ENCODE measurements at places on chromosomes 7 and 10. TPM values are rescaled to one million over a fixed set of nuclear protein-coding genes. Genes with fewer than 3 reads are reported as not detected.
A peak's percentile ranks its signal among the peaks of the same experiment; 100 is the strongest.

Gene FGFR2
- 36.2 TPM for total RNA-seq

GRCh38 chr7:7475601-7476000 is 60.1 kb downstream of the COL28A1 start:
- no peak for DNase-seq

Gene LRRC4
- total RNA-seq: 1.3 TPM

- DNase-seq: no peak
Observed at GRCh38 chr10:86203162-86203905, 163.3 kb downstream of the GRID1 start.

DNA sequence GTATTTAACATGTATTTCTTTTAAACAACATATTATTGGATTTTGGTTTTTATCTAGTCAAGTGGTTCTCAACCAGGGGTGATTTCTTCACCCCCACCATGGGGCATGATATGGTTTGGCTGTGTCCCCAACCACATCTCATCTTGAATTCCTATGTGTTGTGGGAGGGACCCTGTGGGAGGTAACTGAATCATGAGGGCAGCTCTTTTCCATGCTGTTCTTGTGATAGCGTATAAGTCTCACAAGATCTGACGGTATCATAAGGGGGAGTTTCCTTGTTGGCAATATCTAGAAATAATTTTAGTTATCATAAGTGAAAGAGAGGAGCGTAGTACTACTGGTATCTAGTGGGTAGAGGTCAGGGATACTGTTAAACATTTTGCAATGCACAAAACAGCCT is 37.6 kb downstream of the TMEM168 start:
- no peak for DNase-seq

GRCh38 chr10:93715345-93715744 is 13.0 kb upstream of the FRA10AC1 start:
- DNase-seq: no peak

- peak; percentile 40 for DNase-seq
Observed at GRCh38 chr10:48480397-48481374, 124.2 kb downstream of the ARHGAP22 start.

GRCh38 chr10:86046845-86047460 is 319.6 kb downstream of the GRID1 start:
- DNase-seq: peak; percentile 10

- no peak for DNase-seq
Observed at GRCh38 chr7:121337398-121337797, 8.6 kb downstream of the WNT16 start.

GRCh38 chr7:137656850-137657232 is 189.9 kb downstream of the DGKI start:
- no peak for DNase-seq

Gene CYP2C19
- not detected for total RNA-seq

DNA sequence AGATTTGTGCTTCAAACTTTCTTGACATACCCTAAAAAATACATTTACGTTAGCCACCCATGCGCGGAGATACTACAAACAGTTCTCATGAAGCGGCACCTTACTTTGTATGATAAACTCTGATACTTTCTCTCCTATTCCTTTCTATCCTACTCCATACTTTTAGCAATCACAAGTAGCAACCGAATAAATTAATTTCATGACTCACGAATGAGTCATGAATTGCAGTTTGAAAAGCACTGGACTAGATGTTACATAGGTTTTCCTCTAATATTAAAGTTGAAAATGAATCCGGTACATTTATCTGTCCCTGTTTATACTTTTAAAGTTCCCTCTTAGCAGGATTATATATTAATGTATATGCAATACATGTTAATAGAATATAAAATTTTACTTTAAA is 67.6 kb downstream of the CUBN start:
- DNase-seq: no peak

DNA sequence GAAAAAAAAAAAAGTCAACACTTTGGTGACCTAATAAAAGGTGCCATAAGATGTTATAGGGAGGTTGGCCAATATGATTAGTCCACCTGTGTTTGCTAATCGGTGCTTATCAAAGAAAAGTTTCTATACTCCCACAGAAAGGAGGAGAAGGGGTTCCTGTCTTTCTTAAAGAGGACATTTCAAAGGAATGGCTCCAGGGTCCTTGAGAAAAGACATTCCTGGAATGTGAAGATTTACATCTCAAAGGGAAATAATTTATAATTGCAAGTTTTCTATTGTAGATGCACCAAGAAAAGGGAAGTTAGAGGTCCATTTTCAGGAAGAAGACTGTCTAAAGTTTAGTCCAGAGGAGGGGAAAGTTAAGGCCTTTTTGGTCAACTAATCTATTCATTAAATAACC is 715.3 kb downstream of the NXPH1 start:
- no peak for DNase-seq

Gene NANOS1
- total RNA-seq: 0.52 TPM

Gene SPDYE5
- 0.39 TPM for total RNA-seq

GRCh38 chr10:75408509-75408875 is 6.9 kb upstream of the ZNF503 start:
- no peak for DNase-seq

DNA sequence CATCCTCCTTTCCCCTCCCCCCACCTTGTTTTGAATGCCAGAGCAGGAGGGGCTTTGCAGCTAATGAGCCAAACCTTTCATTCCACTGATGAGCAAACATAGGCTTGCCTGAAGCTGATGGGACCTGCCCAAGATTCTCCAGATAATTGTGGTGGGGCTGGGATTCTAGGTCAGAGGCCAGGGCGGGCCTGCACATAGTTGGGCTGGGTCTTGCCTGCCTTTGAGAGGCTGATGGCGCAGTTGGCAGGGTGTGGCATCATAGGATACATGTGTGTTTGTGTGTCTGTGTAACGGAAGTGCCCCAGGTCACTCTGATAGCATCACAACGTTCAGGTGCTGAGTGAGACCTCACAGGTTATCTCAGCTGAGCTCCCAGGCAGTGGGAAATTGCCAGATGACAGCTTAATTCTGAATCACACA is 22.9 kb downstream of the BTBD16 start:
- DNase-seq: peak; percentile 89

Gene FAM204A
- total RNA-seq: 69.6 TPM

GRCh38 chr10:75297021-75297599 is 61.4 kb upstream of the COMTD1 start:
- DNase-seq: no peak

- no peak for DNase-seq
Observed at GRCh38 chr7:155461631-155462030, 3.7 kb downstream of the EN2 start.

- DNase-seq: no peak
Observed at GRCh38 chr10:42989481-42989921, 87.4 kb upstream of the RET start.

Gene ZNF789
- 20.6 TPM for total RNA-seq

GRCh38 chr7:1087952-1088920 is at the start of gene GPER1:
GPER1 (plus strand) TSS chr7:1088113; CDS start chr7:1091729, 3,616 bp downstream.
- DNase-seq: peak; percentile 62

Gene CHCHD2
- 283 TPM for total RNA-seq

- no peak for DNase-seq
Observed at GRCh38 chr7:97819161-97819560, 53.0 kb downstream of the ASNS start.

Gene PRKAG2
- 55.4 TPM for total RNA-seq

- DNase-seq: no peak
Observed at GRCh38 chr10:116574797-116575196, 16.0 kb upstream of the PNLIPRP1 start.

Gene RSPH10B2
- not detected for total RNA-seq

- no peak for DNase-seq
Observed at GRCh38 chr7:30102281-30102680, 32.5 kb upstream of the MTURN start.

Gene TTYH3
- total RNA-seq: 32.3 TPM

Gene OR13A1
- 1.4 TPM for total RNA-seq

DNA sequence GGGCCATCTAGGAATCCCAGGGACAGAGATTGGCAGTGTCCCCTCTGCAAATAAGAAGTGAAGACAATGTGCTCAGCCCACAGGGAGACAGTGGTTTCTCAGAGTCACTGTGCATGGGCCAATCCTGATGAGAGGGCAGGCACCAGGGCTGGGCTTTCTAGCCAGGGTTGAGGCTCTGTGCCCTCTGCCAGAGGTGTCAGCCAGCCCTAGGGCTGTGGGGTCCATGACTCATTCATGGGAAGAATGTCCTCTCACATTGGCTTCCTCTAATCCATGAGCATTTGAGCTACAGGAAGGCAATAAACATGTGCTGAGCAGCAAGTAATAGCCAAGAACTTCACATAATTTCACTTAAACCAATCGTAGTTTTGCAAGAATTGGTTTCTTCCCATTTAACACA is 482.0 kb upstream of the MGMT start:
- no peak for DNase-seq

Gene ATP6V1F
- 133 TPM for total RNA-seq

- DNase-seq: no peak
Observed at GRCh38 chr10:103493362-103493915, at the start of gene NEURL1. NEURL1 (plus strand) TSS chr10:103493705; CDS start chr10:103494388, 683 bp downstream.

Measured in ureter (tissue), 1 donor.